CD4-positive, alpha-beta memory T cell (primary cell): ENCODE measurements at places on chromosomes 1 and 21.
A peak's percentile ranks its signal among the peaks of the same experiment; 100 is the strongest.

- no peak for DNase-seq
These were observed 19.6 kb upstream of the CLCA4 start for GRCh38 chr1:86527306-86527705.

- DNase-seq: no peak
These were observed 50.8 kb downstream of the CRP start for GRCh38 chr1:159663552-159663951.

GRCh38 chr1:34929853-34930701 lies 627 bp upstream of the DLGAP3 start:
- DNase-seq: no peak

- DNase-seq: no peak
These were observed 66.0 kb upstream of the PAX7 start for GRCh38 chr1:18564676-18565075.

DNA sequence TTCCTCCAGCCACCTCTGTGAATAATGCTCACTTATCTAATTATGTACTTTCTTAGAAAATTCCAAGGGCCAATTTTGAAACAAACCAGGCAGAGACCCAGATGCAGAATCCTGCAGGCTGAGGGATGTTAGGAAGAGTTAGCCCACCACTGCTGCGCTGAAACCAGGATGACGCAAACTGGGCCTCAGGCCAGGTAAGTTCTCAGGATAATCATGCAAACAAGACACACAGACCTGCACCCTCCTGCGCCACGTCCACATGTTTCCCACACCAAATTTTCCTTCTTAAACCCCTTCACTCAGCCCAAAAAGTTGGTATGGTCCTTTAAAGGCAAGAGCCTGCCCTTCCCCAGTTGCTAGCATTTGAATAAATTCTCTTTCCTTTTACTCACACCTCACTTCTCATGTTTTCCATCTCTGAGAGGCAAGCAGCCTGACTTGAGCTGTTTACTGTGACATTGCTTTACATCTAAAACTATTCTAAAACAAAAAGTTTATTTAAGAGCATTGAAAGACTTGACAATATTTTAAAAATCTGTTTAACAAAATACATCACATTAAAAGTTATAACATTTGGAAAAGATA lies 887.1 kb downstream of the LRRIQ3 start:
- DNase-seq: no peak

DNA sequence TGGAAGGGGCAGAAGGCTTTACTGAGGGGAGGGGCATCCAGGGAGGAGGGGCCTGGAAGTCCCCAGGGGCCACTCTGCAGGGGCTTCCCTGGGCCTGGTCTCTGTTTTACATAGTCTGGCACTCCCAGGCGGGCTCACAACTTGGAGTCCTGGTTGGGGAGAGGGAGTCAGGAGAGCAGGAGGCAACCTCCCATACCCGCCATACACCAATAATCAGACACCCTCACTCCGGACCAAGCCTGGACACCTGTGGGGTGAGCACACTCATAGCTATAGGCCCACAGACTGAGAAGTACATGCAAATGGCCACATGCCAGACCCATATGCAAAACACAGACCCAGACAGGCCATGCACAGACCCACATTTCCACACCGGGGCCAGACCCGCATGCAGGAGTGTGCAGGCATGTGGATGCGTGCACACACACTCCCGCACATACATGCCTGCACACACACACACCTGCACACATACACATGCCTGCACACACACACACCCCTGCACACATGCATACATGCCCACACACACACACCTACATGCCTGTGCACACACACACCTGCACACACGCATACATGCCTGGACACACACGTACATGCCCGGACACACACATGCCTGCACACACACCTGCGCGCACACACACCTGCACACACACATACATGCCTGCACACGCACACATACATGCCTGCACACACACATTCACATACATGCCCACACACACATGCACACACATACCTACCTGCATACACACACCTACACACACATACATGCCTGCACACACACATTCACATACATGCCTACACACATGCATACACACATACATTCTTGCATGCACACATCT lies 89.5 kb upstream of the RUNX3 start:
- no peak for DNase-seq

- DNase-seq: peak; percentile 8
These were observed 30.8 kb downstream of the MRPL37 start for GRCh38 chr1:54230507-54231339.

- no peak for DNase-seq
These were observed 11.7 kb upstream of the TNFRSF8 start for GRCh38 chr1:12051361-12051760.

DNA sequence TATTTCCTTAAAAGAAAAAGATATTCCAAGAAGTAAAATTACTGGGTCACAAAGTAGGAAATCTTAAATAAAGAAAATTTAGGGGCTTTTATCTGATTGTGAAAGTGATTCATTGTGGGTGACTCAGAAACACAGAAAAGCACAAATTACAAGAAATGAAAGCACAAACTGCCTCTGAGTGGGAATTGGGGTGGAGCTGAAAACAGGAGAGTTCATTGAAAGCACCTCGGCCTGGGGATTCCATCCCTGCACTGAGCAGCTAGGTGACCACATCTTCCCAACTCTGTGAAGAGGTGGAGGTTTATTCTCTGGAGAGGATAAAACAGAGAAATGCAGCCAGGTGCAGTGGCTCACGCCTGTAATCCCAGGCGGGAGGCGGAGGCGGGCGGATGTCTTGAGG lies 7.4 kb downstream of the GJA4 start:
- DNase-seq: no peak
